ENCODE measurements at places on chromosomes 3 and 15. TPM values are rescaled to one million over a fixed set of nuclear protein-coding genes. Genes with fewer than 3 reads are reported as not detected.

- no peak for DNase-seq
Measured at GRCh38 chr3:2898591-2899353, 211.4 kb downstream of the IL5RA start.

The MEGF11 gene
- total RNA-seq: 0.67 TPM

- DNase-seq: no peak
Measured at GRCh38 chr3:105857601-105858000, 11.2 kb downstream of the CBLB start.

DNA sequence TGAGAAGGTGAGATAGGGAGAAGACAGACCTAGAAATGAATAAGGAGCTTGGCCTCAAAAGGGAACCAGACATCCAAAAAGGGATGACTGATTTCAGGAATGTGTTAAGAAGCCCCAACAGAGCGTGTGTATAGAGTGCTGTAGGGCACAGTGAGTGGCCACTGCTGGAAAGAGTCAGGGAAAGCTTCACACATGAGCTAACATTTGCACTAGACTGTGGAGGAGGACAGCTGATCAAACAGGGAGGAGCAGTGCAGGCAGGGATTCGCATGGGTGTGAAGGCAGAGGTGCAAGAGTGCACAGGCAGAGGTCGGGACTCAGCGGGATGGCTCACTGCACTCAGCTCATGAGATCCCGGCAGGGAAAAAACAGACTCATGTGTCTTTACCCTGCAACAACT, 61.8 kb downstream of the NPTN start:
- DNase-seq: no peak

- DNase-seq: no peak
Measured at GRCh38 chr3:146019508-146019907, 141.5 kb downstream of the PLOD2 start.

All from H7 (cell line).